IgD-negative memory B cell (primary cell): ENCODE measurements at places on chromosomes 3 and 15. TPM values are rescaled to one million over a fixed set of nuclear protein-coding genes. Genes with fewer than 3 reads are reported as not detected.

Gene PLA1A
- not detected for polyA plus RNA-seq

Gene SYNPR
- not detected for polyA plus RNA-seq

Gene C3orf20
- not detected for polyA plus RNA-seq

Gene ECE2
- not detected for polyA plus RNA-seq
